Activated T-cell treated with anti-CD3 and anti-CD28 coated beads for 1 hour (primary cell): ENCODE measurements at places on chromosomes 1 and 21.
A peak's percentile ranks its signal among the peaks of the same experiment; 100 is the strongest.

- peak; percentile 74 for DNase-seq
Measured at GRCh38 chr1:151059109-151060006, at the start of gene CDC42SE1. Gene CDC42SE1 (minus strand): TSS chr1:151059622. CDS start chr1:151055730, 3,892 bp downstream.

DNA sequence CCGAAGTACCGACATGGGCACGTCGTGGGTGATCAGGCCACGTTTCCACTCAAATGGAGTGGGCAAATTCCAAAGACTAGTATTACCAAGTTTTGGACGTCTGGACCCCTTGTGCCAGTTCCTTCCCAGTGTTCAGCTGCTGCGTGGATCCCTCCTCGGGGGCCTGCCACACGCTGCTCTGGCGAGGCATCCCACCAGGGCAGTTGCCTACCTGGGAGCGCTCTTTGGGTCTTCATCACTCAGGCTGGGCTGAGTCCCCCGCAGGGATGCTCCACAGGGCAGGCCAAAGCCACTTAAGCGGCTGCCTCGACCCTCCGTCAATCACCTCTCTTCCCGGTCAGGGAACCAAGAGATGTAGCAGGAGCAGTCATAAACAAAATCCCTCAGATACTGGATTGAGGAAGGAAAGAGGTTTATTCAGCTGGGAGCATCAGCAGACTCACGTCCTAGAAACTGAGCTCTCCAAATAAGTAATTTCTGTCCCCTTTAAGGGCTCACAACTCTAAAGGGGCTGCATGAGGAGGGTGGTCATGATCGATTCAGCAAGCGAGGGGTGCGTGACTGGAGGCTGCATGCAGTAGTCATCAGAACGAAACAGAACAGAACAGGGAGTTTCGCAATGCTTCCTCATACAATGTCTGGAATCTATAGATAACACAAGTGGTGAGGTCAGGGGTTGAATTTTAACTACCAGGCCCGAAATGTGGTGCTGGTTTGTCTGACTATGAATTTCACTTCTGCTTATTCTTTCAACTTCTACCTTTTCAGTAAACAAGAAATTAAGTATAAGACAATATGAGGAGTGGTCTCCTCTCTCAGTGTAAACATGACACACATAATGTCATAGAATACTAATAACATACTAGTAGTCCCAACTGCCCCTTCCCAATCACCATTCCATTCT is 998.6 kb upstream of the NCAM2 start:
- DNase-seq: no peak

DNA sequence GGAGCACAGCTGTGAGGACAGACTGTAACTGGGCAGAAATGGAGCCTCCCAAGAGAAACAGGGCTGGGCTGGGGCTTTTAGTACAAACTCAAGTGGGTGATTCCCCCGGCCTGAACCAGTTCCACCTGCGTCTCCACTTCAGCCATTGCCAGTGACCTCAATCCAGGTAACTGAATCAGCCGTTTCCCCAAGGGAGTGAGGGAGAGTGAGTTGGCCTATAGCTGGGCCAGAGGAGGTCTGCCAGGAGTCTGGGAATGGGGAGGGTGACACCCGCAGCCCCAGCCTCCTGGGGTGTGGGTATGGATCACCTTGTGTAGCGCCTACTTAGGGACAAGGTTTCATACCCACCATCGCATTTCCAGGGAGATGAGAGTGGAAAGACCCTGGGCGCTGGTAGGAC is 8.5 kb downstream of the SLC26A9 start:
- no peak for DNase-seq

DNA sequence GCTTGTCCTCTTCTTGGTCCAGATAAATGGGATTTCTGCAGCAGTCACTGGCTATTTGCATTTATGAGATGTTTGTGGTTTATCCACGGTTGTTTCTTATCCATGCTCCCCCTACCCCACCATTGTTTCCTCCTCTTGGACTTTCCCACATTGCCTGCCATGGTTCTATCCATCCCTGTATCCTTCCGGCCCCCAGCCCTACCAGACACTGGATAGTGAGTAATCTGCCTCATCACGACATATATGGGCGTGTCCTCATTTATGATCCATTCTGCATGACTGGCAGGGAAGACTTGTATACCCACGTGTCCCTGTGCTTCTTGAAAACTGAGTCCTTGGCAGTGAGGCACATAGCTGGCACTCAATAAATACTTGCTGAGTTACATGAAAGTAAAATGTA is 40.1 kb downstream of the CACNA1S start:
- DNase-seq: no peak

- DNase-seq: no peak
Measured at GRCh38 chr1:39977202-39977601, 22.3 kb downstream of the MFSD2A start.

DNA sequence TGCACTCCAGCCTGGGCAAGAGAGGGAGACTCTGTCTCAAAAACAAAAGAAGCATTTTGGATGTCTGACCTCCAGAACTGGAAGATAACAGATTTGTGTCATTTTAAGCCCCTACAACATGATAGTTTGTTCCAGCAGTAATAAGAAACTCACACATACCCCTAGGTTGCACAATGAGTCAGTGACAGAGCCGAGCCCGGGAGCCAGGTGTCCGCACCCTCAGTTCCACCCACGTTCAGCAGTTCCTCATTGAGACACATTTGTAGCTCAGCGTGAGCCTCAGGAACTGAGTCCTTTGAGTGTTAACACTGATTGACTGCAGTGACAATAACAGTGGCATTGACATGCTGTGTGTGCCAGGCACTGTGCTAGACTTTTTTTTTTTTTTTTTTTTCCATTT is 19.8 kb downstream of the LRRC38 start:
- DNase-seq: no peak

DNA sequence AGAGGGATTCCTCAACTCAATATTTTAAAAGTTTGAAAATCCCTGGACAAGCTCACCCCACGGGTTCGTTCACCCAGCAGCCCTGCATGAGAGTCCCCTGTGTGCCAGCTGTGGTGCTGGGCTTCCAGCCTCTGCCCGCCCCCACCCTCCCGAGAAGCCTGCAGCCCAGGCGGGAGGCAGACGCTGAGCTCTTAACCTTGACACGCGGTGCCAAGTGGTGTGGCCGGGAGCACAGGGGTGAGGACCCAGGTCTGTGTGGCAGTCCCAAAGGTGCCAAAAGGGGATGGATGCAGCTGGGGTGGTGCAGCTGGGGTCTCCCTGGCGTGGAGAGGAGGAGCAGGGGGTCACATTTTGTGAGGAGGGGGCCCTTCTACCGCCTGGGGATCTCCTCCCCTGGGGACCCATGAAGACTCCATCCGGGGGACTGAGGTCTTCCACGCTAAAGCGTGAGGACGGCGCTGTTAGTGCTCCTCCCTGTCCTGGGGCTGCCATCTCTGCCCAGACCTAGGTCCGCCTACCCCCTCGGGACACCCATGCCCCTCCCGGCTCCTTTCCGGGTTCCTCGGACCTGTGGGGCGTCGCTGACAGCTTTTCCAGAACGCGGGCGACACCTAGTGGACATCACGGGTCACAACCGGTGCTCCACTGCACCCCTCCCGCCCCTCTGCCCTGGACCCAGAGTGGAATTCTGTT is 12.9 kb downstream of the PLA2G2F start:
- peak; percentile 77 for DNase-seq

GRCh38 chr1:231639819-231640218 is 13.2 kb downstream of the DISC1 start:
- no peak for DNase-seq

- DNase-seq: no peak
Measured at GRCh38 chr1:102562380-102562779, 545.9 kb downstream of the COL11A1 start.

DNA sequence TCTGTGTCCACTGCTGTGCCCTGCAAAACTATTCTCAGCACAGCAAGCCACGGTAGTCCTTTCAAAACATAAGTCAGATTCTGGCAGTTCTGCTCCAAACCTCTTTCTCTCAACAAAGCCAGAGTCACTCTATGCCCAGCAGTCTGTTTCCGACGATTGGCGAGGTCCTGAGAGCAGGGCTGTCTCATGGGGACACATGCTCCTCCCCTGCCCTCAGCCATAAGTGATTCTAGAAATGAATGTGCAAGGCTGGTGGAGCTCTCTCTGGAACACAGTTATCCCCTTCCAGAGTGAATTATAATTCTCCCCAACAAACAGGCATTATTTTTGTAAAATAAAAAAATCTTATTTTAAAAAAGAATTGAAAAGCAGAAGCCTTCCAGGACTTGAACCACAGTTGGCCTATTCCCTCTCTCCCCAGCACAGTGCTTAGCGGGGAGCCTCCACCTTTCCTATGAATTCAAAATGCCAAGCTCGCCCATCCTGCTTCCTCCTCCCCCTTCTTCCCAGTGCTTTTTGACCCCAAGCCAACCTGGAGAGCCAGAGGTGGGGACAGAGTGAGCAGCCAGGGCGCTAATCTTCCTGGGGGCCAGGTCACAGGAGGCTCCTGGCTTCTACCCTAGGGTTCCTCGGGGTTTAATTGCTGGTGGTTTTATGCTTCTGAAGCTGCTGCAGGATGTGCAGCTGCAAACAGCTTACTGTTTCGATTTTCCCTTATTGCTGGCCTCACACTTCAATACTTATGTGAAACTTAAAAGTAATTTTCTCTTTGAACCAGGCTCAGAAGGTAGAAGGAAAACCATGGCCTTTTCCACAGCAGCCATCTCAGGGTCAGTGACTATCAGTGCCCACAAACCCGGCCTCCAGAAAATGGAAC is 41.1 kb downstream of the KCNJ6 start:
- DNase-seq: no peak

GRCh38 chr1:97243973-97244560 is 522.5 kb downstream of the PTBP2 start:
- DNase-seq: no peak

DNA sequence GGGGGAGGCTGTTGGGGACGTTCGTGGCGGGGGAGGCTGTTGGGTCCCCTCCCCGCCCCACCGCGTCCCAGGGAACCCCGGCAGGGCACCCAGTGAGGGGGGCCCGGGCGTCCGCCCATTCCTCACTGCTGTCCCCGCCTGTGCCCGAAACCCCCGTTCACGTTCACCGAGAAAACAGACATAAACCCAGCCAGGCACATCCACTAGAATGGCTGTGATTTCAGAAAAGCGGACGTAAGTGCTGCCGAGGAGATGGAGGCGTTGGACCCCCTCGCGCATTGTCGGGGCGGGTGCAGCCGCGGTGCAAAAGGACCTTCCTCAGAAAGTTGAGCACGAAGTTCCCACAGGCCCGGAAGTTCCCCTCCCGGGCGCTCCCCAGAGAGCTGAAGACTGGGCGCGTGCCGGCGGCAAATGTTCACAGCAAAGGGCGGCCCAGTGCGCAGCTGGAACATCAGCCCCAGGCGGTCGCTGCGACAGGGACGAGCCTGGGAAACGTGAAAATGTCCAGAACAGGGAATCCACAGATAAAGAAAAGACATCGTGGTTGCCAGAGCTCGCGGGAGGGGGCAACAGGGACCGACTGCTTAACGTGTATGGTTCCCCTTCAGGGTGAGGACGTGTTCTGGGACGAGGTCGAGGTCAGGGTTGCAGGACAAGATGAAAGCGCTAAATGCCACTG is 18.5 kb upstream of the SAMD11 start:
- DNase-seq: no peak

DNA sequence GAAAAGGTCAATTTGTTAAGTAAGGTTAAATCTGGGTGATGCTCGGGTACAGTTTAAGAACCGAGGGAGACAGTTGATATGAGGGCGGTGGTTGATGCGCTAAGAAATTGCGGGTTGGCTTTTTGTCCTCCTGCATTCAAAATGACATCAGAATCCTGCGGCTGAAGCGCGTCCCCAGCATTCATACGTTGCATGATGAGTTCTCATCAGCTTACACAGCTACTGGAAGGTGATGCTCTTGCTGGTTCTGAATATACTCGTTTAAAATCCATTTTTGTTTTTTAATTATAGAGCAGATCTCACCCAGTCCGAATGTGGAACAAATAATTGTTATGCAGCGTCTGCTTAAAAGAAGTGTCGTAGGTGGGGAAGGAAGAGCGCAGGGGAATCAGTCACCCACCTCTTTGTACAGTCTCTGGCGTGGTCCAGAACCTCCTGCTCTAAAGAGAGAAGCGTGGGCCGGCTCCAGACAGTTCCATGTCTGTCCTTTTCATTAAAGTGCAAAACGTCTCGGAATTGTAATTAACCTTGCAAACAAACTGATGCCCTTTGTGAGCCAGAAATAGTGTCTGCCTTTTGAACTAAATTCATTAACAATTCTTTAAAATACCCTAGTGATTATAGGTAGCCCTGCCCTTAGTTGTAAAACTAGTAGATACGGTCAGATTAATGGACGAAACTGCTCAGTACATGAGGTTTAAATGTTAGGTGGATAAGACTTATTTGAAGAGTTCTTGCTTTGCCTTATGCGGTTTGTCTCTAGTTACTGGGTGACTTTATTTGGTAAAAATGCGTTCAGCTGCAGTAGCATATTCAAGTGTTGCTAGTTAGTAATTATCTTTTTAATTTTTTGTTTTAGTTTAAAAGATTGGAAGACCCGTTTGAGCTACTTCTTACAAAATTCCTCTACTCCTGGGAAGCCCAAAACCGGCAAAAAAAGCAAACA is 741 bp downstream of the RGS2 start:
- peak; percentile 17 for DNase-seq

DNA sequence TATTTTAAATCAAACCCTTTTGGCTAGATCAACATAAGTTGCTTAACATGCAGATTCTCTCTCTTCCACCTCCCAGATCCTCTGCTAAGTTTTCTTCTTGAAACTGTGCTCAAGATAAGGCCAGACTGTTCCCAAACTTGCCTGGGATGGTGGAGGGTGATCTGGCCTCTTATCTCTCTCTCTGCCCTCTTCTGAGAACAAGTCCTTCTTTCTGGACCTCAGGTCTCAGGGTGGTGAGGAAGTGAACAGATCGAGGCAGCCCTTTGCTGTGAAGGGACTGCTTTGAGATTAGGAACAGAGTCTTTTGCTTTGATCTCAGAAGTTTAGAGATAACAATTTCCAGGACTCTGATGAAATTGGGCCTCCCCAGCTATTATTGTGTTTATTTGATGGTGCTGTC is 70.7 kb downstream of the HUNK start:
- DNase-seq: no peak

DNA sequence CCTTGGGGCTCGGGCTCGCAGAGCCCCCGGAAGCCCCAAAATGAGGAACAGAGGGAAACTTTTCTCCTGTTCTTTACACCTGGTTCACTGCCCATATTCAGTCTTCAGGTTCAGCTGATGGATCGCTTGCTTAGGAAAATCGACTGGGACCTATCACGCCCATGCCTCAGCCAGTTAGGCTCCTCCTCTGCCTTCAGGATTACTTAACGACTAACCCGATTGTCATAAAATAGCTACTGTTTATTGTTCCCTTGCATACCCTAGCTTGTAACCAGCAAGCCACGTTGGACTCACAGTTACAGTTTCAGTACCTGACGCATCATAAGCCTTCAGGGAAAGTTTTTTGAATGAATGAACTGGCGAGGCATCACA is 692 bp downstream of the TARDBP start:
- DNase-seq: no peak

DNA sequence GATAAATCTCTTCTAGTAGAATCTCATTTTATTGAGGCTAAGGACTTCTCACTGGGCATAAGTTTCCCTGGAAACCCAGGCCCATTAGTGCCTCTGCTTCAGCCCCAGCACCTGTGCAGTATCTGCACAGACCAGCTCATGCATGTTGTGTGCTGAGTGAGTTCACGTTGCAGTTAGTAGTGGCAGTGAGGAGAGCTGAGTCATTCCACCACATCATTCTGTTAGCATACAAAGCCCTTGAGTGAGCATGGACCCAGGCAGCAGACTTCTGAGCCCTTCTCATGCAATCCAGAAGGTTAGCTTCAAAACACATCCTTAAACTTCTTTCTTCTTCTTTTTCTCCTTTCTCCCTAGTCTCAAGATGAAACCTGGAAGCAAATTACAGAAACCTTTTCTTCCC is 45.8 kb upstream of the NTPCR start:
- DNase-seq: no peak
